ENCODE measurements at places on chromosomes 3 and 15.
A peak's percentile ranks its signal among the peaks of the same experiment; 100 is the strongest.

DNA sequence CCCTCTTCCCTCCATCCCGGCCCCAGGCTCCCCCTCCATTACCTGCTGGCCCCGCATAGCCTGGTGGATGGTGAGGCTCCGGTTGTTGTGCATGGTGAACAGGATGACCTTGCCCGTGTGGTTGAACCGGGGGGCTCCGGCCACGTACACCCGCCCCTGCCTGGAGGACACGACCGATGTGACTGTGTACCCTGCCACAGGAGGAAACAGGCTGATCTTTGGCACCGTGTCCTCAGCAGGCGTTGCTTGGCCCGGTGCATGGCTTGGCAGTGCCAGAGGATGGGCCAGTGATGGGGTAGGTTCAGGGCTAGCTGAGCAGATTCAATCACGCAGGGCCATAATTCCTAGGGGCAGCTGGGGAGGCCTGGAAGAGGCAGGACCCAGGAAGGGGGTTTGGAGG is 58.1 kb downstream of the FEM1B start:
- no peak for DNase-seq

- no peak for DNase-seq
Observed at GRCh38 chr15:78200276-78200930, 34.0 kb downstream of the ACSBG1 start.

- DNase-seq: peak; percentile 77
Observed at GRCh38 chr3:186783731-186784515, 546 bp downstream of the EIF4A2 start.

GRCh38 chr3:66082679-66083078 is 44.0 kb upstream of the MAGI1 start:
- DNase-seq: no peak
